ENCODE measurements at places on chromosomes 7 and 10. TPM values are rescaled to one million over a fixed set of nuclear protein-coding genes. Genes with fewer than 3 reads are reported as not detected.

Gene TRIM73
- total RNA-seq, result 0.90 TPM

Gene HOXA5
- total RNA-seq, result 4.1 TPM

Gene CXCL12
- total RNA-seq, result 0.77 TPM

Gene GNG11
- 460 TPM for total RNA-seq

Gene PDE6C
- not detected for total RNA-seq

Gene ZNF3
- 30.1 TPM for total RNA-seq

Gene DNAJB9
- 30.0 TPM for total RNA-seq

Gene PPP1R3C
- total RNA-seq, result 0.13 TPM

- no peak for DNase-seq
Observed at GRCh38 chr7:129205987-129206785, 17.8 kb downstream of the SMO start.

- DNase-seq, result no peak
Observed at GRCh38 chr7:13421776-13422175, 567.7 kb downstream of the ETV1 start.

DNA sequence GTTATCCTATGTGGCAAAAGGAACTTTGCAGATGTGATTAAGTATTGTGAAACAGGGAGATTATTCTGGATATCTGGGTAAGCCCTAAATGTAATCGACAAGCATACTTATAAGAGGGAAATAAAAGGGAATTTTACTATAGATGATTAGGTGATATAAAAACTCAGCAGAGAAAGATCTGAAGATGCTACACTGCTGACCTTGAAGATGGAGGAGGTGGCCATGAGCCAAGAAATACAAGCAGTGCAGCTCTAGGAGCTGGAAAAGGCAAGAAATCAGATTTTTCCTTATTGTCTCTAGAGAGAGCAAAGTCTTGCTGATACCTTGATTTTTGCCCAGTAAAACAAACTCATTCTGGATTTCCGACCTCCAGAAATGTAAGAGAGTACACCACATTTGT is 67.7 kb downstream of the BRAF start:
- DNase-seq, result no peak

- no peak for DNase-seq
Observed at GRCh38 chr10:76333796-76334195, 902.4 kb downstream of the LRMDA start.

DNA sequence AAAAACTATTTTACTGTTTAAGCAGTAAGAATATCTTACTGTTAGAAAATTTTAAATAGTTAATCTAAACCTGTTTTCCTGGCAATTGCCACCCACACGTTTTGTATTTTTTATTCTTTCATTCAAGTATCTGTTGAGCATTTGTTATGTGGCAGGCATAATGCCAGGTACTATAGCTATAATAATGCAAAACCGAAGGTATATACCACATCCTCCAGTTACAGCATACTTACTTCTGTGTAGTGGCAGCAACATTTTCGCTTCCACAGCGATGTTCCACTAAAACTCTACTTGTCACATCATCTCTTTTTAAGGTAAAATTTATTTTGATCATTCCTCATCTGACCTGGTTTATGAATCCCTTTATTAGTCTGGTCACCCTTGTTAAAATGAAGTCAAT is 30.0 kb downstream of the WASL start:
- DNase-seq, result no peak

- no peak for DNase-seq
Observed at GRCh38 chr7:92873776-92874175, 37.4 kb upstream of the CDK6 start.

GRCh38 chr7:52648872-52649271 is 386.6 kb upstream of the POM121L12 start:
- DNase-seq, result no peak

DNA sequence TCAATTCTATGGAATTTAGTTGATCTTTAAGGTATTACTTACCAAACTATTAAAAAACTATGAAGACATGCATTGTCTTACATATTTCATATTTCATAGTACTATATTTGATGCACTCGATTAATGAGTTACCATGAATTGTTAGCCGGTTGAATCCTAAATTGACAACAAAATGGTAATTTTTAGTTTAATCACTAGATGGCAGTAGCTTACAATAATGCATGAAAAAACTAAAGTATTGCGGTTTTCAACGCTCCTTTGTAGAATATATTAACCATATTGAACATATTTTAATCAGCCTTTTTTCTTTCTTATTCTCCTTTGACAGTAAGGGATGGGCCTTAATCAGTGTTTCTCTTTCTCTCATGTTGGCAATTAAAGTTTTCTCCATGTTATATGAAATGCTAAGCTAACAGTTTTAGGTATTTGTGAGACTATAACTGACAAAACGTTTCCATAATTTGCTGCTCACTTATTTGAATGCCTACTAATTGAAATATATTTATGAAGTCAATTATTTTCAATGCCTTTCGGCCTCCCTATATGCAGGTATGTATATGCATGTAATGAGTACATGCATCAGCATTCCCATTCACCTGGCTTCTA is 48.5 kb upstream of the ARL4A start:
- DNase-seq, result peak; percentile 44

- no peak for DNase-seq
Observed at GRCh38 chr10:1110674-1111119, 54.5 kb downstream of the WDR37 start.

DNA sequence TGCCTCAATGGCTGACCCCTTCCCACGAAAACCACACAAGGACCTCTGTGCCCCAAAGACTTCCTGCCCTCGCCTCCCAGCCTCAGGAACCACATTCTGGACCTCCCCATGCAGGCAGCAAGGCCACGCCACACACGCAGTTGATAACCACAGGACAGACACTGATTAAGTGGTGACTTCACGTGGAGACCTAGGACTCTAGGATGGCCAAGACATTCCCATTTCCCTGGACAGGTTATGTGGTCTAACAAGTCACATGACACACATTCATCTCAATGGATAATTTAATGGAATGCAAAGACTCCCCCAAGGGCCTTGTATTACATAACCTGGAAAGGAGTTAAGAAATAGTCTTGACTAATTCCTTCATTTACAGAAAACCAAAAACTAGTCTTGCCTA is 110.2 kb downstream of the LARP4B start:
- no peak for DNase-seq

GRCh38 chr10:84801916-84802315 is 473.5 kb downstream of the CCSER2 start:
- DNase-seq, result no peak
